Islet precursor cell (in vitro differentiated cells): ENCODE measurements at places on chromosomes 3 and 15.

GRCh38 chr3:76264911-76265310 is 479.6 kb upstream of the ZNF717 start:
- no peak for DNase-seq

- no peak for DNase-seq
Observed at GRCh38 chr3:61199843-61200242, 51.4 kb downstream of the FHIT start.

DNA sequence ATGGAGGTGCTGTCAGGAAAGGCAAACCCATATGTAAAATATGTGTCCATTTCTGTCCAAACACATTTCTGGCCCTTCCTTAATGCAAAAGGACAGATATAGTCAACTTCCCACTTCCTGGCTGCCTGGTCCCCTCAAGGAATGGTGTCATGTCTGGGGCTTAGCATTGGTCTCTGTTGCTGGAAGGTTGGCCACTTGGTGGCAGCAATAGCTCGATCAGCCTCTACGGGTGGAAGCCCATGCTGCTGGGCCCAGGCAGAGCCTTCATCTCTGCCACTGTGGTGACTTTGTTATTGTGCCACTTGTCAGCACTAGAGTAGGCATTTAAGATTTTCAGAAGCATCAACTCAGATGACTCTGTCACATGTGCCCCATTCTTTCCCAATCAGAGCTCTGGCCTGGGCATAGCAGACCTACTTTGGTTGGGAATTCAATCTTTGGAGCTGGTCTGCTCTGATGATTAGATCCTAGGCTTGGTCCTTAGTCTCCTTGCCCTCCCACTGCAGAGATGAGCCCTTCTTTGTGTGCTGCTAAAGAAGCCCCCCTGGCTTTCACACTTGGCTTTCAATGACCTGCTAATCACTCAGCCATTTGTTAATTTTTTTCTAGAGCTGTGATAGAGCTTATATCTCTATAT is 51.0 kb upstream of the SPSB4 start:
- DNase-seq: peak; percentile 87

- no peak for DNase-seq
Observed at GRCh38 chr15:48765022-48765421, 45.8 kb downstream of the CEP152 start.

DNA sequence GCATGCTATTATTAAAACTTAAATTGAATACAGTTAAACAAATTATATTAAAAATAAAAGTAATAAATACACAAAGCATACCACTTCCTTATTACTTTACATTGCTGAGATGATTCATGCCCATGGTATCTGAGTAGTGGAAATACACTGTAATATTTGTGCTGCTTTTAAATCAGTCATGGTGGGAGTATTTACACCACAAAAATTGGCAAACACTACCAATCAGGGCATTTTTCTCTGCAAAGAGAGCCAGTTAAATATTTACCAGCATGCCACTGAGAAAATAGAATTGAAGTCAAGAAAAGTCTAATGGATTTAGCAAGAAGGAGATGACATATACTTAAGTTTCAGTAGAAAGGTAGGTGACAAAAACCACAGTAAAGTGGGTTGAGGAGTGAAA is 19.6 kb downstream of the PPARG start:
- no peak for DNase-seq

GRCh38 chr15:33994005-33994615 is 25.8 kb downstream of the CHRM5 start:
- DNase-seq: peak; percentile 84

DNA sequence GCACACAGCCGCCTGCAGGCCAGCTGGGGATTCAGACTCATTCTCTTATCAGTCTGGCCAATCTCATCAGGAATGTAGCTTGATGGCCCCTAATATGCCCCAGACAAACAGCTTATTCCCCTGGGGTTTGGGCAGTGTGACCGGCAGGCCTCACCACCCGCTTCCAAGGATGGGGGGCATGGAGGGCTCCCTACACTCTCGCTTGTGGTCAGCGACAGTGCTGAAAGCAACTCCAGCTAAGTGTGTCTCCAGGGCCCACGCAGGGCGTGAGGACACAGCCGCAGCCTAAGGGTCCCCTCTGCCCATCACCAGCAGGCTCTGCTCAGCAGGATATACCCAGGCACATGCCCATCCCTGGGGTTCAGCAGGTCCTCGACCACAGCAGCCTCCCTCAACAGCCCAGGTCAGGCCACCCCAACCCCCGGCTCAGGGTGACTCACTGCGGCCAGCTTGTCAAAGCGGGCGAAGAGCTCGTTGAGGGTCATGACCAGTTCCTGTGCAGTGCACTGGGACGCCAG is 116.7 kb downstream of the ADCY5 start:
- DNase-seq: peak; percentile 66

- no peak for DNase-seq
Observed at GRCh38 chr3:73415118-73415517, 209.6 kb downstream of the PDZRN3 start.

DNA sequence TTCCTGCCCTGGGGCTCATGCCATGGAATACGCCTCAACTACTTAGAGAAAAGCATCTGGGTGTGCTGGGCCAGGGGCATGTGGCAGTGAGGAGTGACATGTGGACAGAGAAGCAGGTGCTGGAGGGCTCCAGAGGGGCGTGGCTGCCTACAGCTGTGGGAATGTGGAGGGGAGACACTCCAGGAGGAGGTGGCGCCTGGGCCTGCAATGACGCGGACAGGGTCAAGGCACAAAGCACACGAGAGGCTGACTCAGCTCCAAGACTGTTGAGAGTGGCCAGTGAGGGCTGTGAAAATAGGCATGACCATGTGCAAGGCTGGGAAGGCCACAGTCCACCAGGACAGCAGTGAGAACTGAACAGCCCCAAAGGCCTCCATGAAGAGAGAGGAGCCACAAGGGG is 48.5 kb downstream of the PTH1R start:
- no peak for DNase-seq

- DNase-seq: no peak
Observed at GRCh38 chr15:68992696-68993095, 21.8 kb upstream of the NOX5 start.

DNA sequence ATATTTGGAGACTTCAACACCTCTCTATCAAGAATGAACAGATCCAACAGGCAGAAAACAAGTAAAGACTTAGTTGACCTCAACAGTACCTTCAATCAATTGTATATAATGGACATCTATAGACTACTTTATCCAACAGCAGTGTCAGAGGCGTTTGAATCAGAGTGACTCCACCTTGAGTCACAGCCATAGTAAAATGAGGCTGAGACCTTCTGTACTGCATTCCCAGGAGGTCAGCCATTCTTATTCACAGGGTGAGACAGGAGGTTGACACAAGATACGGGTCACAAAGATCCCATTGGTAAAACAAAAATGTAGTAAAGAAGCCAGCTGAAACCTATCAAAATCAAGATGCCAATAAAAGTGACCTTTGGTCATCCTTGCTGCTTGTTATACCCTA is 299.8 kb downstream of the CNTN3 start:
- no peak for DNase-seq

DNA sequence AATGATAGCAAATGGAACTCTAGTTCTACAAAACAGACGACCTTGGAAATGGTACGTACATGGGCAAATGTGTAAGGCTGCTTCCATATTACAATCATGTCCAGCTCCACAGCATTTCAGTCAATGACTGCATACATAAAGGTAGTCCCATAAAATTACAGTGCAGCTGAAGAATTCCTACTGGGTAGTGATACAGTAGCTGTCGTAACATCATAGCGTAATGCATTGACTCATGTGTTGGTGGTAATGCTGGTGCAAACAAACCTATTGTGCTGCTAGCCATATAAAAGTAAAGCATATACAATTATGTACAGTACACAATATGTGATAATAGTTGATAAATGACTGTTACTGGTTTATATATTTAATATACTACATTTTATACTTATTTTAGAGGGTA is 18.5 kb downstream of the TTC23 start:
- no peak for DNase-seq

DNA sequence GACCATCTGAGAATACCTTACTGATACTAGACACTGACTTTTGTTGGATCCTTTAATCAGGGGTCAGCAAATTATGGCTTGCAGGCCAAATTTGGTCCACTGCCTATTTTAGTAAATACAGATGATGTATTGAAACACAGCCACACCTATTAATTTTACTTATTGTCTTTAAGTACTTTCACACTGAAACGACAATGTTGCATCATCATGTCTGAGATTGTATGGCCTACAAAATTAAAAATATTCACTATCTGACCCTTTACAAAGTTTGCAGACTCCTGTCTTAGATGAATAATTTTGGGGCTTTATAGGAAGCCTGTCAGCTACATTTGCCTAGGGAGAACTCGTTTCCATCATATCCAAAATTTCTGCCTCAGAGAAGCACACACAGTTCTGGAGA is 503.2 kb upstream of the TGFBR2 start:
- DNase-seq: no peak

DNA sequence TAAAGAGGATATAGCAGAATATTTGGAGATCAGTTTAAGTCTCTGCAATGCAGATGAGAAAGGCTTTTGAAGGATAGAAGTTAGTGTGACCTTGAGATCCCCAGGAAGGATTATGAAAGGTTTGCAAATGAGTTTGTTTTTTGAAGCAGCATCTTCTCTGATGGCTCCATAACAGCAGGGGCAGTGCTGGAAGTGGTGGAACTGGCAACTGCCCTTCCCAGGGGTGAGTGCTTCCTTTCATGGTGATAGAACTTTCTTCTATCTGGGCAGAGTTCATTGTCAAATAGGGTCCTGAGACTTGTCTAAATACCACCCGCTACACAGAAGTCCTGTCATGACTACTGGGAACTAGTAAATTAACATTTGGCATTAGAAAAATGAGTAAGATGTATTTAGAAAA is 314.2 kb upstream of the MCTP2 start:
- no peak for DNase-seq

DNA sequence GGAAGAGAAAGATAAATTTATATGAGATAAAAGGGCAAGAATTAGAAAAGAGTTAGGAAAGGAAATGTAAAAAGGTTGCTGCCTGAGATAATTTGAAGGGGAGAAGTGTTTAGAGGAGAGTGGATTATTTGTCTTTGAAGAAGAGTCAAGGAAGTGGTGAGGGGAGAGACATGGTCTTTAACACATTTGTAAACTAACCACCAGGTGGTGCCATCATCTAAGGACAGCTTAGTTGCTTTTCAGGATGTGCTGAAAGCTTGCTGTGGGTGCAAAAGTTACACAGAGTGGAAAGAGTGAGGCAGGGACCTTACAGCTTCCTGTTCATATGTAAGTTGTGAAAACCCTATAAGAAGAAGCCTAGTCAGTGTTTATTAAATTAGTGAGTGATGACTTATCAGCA is 114.1 kb upstream of the DNAJC19 start:
- DNase-seq: peak; percentile 56

DNA sequence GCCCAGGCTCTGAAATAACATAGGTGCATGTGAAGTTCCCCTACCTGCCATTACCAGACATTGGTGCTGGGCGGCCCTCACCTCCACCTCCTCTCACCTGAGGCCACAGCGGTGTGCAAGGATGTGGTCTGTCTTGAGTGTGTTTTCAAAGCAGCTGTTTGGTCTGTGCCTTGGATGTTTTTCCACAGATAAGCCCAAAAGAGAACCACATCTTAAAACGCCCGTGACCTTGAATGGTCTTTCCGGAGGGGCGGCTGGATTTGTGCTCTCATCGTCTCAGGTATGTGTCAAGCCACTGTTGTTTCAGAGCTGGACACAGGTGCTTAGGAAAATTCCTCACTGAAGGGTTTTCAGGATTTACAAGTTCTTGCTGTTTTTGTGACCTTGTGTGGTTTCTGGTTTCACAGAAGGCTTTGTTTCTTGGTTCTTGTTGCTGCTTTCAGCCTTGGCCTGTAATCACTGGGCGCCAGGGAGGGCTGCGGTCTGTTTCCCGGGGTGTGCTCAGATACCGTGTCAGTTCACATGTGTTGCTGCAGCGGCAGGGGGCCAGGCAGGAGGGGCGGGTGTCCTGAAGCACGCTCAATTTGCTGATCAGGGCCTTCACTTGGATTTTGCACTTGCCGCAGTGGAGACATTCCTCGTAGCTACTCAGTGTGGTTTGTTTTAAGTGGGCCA is 128.4 kb downstream of the IGF1R start:
- DNase-seq: peak; percentile 89

DNA sequence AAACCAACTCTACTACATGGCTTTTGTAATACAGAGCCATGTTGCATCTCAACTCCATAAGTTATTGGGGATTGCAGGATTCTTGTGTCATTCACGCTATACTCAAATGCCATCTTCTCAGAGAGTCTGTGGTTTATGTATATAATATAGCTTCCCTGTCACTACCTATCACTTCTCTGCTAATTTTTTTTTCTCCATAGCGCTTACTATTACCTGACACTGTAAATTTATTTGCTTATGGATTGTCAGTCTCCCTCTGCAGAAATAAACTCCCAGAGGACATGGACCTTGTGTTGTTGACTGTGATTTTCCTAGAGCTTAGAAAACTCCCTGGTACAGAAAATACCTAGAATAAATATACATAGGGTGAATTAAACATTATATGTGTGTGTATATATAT is 990.5 kb downstream of the TBL1XR1 start:
- no peak for DNase-seq

DNA sequence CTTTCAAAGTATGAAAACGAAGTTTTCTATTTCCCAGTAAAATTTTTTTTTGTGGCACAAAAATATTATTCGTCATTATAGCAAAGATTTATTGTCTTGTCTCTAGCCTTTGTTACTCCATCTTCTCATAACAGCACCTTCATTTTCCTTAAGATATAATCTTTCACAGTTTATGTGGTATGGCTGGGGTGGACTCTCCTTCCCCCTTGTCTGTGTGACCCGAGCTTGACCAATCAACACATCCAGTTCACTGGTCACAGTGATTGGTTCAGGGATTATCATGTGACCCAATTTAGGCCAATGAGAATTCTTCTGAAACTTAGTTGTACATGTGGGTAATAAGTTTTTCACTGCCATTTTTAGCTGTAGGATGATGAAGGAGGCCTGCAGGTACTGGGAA is 71.2 kb upstream of the DCBLD2 start:
- no peak for DNase-seq

DNA sequence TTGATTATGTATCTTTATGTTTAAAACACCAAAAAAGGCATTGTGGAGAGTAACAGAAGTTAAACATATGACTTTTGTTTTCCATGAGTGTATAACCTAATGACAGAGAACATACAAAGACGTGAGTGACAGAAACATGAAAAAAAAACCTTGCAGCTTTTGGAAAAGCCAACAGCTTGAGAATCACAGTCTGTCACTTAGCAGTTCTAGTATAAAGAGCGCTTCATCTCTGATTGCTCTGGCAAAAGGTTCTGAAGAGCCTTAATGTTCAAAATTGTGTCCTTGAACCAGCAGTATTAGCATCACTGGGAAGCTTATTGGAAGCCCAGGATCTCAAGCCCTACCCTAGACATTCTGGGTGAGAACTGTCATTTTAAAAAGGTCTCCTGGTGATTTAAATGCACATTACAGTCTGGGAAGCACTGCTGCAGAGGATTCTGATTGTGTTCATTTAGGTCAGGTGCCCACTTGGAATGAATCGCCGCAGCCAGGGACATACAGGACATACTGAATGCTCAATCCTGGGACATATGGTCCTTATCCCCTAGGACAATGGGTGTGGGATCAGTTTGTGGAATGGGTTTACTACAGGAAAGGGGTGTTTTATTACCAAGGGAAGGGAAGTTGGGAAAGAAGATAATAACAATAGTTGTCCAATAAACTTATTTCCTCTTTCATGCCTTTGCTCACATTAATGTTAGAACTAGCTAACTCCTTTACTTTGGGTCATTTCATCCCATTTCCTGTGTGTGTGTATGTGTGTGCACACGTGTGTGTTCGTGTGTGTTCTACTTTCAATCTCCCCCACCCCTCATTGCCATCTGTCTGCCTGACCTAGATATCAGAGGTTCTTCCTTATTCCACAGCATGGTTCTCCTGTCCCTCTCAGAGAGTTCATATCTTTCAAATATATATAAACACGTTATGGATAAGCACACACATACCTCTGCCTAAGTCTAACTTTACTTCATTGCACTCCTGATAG is 55.0 kb downstream of the LRRC49 start:
- DNase-seq: no peak
